NCI-H1417 (cell line): ENCODE measurements at places on chromosomes 2 and 18.

- DNase-seq = no peak
Observed at GRCh38 chr2:112698834-112699515, 21.8 kb upstream of the NT5DC4 start.

- DNase-seq = no peak
Observed at GRCh38 chr2:168577885-168578284, 121.8 kb downstream of the CERS6 start.

GRCh38 chr2:159077869-159078268 lies 109.4 kb downstream of the TANC1 start:
- DNase-seq = no peak

GRCh38 chr18:79260510-79260909 lies 135.2 kb upstream of the NFATC1 start:
- DNase-seq = no peak

DNA sequence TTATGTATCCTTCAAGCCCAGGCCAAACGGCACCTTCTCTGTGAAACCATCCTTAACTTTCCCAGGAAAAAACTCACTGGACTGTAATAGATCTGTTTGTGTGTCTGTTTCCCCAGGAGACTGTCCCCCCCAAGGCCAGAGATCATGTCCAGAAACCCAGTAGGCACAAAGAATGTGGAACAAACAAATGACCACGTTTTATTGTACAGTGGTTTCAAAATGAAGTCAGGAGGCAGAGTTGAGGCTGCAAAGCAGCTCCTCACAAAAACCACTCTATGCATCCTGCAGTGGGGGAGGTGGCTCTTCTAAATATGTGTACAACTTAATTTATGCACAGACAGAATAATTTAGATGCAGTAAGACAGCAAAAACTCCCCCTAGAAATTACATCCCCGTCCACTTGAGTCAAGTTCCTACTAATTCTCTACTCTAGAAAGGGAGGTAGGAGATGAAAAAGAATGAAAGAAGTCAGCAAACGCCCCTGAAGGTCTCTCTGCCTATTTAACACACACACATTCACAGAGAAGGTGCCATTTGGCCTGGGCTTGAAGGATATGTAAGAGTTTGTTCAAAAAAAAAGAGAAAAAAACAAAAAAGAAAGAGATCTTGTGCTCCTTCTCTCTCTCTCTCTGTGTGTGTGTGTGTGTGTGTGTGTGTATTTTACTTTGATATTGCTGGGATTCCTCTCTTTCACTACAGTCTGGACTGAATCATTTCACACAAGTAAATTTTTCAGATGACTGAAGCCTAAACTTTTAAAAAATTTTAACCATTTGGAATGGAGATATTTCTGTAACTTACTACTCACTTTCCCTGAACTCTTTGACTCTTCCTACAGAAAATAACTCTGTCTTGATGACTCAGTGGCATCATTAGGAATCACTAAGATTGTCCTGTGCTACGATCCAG lies 19.5 kb downstream of the BCL2 start:
- DNase-seq = no peak

GRCh38 chr2:83364264-83364663 lies 1094.8 kb downstream of the SUCLG1 start:
- no peak for DNase-seq

GRCh38 chr18:55000529-55000928 lies 41.3 kb upstream of the CCDC68 start:
- DNase-seq = peak; percentile 67

GRCh38 chr2:171479154-171479814 lies 43.0 kb upstream of the CYBRD1 start:
- no peak for DNase-seq

- DNase-seq = no peak
Observed at GRCh38 chr2:237742191-237742590, 56.4 kb upstream of the RBM44 start.

DNA sequence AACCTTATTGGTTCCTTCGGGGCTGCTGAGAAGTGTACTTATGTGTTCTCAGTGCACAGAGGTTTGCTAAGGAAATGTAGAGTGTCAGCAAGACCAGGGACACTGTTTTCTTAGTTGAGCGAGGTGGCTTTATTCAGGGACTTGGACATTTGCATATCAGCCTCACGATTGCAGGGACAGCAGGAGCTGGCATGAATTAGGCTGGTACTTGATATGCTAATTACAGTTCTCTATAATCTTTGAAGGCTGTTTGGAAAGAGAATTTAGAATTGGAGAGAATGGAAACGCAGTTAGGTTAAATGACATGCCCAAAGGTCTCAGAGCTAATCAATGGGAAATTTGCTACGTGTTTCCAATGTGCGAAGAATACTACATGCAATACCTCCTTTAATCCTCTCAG lies 18.7 kb upstream of the MTCL1 start:
- peak; percentile 15 for DNase-seq

DNA sequence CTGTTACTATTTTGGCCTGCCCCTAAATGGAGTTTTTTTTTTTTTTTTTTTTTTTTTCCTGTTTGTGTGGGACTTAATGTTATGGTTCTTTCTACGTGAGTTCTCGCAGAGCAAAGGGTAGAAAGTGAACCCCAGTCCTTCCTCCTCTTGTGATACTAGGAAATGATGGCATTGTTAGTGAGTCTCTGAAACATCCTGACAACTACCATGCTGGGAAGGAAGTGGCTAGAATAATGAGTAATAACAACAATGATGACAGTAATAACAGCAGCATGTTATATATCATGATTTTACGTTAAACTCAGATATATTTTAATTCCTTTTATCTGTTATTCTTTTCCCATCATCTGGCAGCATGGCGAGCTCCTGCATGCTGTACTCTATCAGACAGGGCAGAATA lies 216.2 kb upstream of the LINC00305 start:
- no peak for DNase-seq

DNA sequence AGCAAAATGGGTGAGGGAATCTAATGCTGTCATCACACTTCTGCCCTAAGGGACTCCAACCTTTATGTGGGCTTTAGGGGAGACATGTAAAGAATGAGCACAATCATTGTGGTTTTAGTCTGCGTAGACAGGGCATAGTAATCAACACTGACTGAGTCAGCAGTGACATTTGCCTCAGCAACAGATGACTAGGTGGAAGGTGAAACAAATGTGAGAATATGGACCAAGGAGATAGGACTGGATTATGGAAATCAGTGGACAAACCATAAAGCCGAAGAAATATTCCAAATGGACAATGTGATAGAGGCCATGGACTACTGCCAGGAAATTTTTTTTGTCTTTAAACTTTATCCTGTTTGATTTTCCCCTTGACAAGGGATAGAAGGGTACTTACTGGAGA lies 83.9 kb downstream of the PDK1 start:
- no peak for DNase-seq

GRCh38 chr2:191302459-191303139 lies 57.4 kb downstream of the MYO1B start:
- peak; percentile 26 for DNase-seq

DNA sequence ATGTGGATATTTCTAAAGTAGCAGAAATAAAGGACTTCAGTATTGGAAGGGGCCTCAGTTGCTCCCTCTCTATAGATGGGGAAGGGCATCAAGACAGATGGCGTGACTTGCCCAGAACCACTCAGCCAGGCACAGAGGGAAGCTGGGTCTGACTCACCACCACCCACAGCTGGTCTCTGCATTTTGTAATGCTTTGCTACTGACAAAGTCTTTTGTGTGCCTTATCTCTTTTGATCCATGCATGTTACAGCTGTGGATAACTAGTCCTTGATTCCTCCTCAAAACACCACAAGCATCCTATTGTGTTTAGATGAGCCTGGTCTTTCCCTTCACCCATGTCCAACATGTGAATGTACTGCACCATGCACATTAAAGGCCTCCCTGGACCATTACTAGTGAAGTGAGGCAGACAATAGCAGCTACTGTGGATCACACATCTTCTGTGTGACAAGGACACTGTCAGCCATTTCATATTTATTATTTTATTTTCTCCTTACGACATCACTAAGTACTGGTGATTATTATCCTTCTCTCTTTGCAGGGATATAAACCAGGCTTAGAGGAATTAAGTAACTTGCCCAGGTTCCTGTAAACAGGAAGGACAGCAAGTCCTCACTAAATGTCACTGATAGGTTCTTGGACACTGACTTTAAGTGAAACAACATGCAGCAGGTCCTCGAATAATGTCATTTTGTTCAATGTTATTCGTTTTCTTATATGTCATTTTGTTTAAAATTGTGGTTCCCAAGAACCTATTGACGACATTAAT lies 29.6 kb upstream of the IL37 start:
- no peak for DNase-seq

GRCh38 chr2:165573534-165574461 lies 104.3 kb downstream of the CSRNP3 start:
- peak; percentile 76 for DNase-seq

DNA sequence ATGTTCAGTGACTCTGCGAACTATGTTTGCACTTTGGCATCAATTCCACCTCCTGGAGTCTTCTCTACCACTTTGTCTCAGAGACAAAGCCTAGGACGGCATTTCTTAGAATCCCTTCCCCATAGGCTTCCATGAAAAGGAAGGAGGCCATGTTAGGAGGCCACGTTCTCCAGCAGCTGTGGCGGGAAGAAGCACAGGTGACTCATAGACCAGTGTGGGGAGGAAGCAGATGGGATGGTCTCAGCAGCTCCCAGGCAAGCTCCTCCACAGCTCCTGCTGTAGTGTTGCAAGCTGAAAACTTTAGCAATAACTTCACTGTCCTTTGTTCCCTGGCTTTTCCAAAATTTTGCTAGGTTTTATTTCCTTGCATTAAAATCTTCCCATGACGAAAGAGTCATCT lies 781.3 kb upstream of the ID2 start:
- DNase-seq = no peak

DNA sequence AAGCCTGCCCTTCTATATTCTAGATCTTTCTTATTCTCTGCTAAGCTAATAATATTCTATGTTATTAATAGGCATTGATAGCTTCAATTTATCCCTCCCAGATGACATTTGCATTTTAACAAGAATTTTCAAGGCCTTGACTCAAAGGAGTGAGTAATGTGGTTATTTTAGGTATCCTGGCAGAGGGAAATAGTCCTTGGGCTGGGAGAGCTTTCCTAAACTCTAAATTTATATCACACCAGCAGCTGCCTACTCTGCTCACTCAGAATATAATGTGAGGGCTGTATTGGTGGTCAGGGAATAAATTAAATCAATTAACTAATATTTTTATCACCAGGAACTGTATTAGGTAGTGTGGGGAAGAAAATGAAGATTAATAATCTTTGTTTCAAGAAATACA lies 74.8 kb upstream of the ADAM23 start:
- DNase-seq = no peak

GRCh38 chr18:63205791-63206252 lies 113.7 kb downstream of the BCL2 start:
- peak; percentile 49 for DNase-seq

DNA sequence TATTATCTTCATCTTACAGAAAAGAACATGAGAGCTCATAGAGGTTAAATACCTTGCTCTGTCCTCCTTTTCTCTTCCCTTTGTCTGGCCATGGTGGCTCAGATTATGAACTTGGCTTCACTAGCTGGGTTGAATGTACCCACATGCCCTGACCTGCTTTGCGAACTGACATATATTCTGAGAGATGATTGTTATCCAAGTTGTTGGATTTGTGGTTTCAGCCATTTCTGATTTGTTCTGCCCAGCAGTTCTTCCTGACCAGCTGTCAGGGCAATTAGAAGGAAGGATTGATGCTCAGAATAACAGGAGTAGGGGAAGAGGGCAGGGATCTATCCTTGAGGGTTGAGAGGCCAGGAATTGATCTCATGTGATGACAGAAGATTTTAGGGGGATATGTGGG lies 236.8 kb upstream of the FAM98A start:
- DNase-seq = no peak

- DNase-seq = no peak
Observed at GRCh38 chr2:191607096-191607495, 70.8 kb upstream of the NABP1 start.

GRCh38 chr2:102141970-102142828 lies at the start of gene IL1R1:
Gene IL1R1 (plus strand): TSS chr2:102142746. CDS start chr2:102157725, 14,979 bp downstream.
- DNase-seq = no peak

DNA sequence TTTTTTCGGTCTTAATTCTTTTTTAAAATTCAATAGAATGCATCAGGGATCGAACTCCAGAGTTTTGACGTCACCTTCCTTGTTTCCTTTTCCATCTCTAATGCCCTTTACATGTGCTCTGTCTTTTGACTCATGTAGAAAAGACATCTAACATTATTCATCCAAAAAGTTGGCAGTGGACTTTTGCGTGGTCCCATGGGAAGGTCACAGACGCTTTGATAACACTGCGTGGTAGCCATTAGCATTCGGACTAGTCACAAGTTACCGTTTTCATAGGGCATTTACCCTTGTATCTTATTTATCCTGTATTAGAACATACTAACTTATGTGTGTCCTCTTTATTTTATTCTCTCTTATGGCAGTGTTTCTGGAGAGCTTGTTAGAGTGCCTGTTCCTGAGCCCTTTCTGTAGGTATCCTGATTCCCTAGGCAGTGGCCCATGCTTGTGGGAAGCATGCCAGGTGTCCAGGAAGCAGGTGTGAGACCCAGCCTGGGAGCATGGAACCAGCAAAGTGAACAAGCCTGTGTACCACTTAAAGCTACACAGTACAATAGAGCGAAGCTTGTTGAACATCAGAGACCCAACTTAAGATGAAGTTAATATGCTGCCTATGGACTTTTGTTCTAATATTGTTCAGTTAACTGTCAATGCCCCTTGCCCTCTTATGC lies 73.6 kb upstream of the RBM44 start:
- peak; percentile 44 for DNase-seq

- no peak for DNase-seq
Observed at GRCh38 chr2:15630121-15630977, 38.7 kb downstream of the DDX1 start.

- no peak for DNase-seq
Observed at GRCh38 chr2:42495234-42495581, 1.4 kb upstream of the KCNG3 start.

DNA sequence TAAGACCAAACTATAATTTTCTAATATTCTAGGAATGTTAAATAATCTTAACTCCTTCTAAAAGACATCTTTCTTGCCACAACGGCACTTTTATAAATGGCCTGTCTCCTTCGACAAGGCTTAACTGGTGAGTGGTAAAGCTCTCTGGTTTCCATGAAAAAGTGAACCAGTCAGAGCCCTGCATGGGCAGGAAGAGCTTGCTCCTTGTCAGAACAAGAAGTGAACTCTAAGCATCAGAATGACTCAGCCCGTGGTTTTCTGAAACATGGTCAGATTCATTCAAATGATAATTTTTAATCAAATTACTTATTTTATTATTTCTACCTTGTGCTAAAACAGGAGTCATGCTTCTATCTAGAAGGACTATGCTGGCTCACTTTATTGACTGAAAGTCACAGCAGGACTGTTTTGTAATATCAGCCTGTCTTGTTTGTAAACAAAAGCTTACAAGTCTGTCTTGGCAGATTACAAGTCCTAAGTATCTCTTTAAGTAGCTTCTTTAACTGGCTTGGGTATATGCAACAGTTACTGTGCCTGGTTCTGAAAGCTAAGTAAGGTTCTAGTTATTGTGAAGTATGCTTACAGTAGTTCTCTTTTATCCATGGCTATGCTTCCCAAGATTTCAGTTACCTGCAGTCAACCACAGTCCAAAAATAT lies 245.4 kb downstream of the NAPG start:
- no peak for DNase-seq

GRCh38 chr2:71455011-71455740 lies 1.8 kb downstream of the DYSF start:
- no peak for DNase-seq
